ENCODE measurements at places on chromosomes 16 and 17.

GRCh38 chr16:2422123-2422867 lies 7.0 kb upstream of the CCNF start:
- DNase-seq: no peak

GRCh38 chr17:40522961-40523310 lies 21.5 kb upstream of the TNS4 start:
- no peak for DNase-seq

- DNase-seq: no peak
These were observed 19.9 kb downstream of the DHRS7C start for GRCh38 chr17:9771465-9771864.

DNA sequence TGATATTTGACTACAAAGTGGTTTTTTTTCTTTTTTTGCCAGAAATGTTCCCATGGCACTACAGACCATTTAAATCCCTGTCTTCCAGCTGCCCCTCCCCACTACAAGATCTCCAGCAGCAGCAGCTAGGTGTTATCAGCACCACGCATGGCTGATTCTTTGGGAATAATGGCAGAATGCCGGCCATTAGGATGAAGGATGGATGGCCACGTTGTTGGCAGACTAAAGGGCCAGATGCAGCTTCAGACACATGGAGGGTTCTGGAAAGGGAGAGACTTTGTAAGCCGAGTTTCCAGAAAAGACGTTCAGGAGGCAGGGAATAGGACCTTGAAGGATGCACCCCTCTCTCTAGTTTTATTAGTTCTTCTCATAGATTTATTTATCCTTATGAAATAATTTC lies 10.3 kb upstream of the MED9 start:
- no peak for DNase-seq

DNA sequence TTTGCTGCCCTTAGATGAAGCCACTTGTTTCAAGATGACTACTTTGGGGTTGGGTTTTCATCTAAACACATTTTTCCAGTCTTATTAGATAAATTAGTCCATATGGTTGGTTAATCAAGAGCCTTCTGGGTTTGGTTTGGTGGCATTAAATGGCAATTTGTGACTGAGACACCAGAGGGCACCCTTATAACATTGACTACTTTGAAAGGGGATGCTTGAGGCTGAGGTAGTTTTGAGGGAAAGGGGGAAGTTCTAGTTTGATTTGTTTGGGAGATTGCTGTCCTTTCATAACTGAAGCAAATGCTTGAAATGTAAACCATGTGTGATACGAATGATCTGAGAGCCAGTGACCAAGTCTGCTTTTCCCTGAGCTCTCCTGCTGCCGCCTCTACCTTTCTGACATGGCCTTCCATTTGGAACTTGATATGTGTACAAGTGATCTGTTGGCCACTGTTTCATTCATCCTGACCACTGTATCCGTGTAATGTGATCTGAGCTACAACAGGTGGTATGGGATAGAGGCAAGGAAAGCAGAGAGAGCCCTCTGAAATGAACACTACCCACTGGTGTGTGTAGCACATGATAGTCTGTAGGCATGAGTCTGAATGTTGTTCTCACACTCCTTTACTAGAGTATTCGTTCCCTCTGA lies 5.8 kb upstream of the RARA start:
- DNase-seq: no peak

DNA sequence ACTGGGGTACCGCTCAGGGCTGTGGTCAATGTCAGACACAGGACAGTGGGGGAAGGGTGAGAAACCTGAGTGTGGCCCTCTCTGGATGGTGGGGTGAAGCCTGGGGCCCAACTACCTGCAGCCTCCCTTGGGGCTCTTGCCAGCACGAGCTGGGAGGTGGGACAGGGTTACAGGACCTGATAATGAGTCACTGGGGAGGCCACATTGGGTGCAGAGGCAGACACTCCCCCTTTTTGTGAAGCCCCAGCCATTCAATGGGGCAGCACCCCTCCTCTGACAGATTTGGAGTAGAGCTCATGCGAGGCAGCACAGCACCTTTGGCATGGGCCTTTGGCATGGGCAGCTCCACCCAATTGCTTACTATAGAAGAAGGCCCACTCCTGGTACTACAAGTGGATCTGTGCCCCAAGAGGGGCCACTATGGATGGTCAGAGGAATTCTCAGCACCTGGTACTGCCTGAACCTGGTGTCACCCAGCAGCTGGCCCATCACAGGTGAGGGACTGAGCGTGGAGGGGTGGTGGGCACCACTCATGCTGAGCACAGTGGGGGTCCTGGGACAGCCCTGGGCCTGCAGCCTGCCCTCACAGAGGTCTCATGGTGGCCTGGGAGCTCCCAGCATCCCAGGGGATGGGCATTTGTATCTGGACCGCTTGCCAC lies 45.2 kb upstream of the SMPD3 start:
- no peak for DNase-seq

GRCh38 chr17:40451420-40451819 lies 8.2 kb downstream of the IGFBP4 start:
- DNase-seq: no peak

- DNase-seq: peak; percentile 47
These were observed 42.3 kb downstream of the BPTF start for GRCh38 chr17:67867591-67867990.

DNA sequence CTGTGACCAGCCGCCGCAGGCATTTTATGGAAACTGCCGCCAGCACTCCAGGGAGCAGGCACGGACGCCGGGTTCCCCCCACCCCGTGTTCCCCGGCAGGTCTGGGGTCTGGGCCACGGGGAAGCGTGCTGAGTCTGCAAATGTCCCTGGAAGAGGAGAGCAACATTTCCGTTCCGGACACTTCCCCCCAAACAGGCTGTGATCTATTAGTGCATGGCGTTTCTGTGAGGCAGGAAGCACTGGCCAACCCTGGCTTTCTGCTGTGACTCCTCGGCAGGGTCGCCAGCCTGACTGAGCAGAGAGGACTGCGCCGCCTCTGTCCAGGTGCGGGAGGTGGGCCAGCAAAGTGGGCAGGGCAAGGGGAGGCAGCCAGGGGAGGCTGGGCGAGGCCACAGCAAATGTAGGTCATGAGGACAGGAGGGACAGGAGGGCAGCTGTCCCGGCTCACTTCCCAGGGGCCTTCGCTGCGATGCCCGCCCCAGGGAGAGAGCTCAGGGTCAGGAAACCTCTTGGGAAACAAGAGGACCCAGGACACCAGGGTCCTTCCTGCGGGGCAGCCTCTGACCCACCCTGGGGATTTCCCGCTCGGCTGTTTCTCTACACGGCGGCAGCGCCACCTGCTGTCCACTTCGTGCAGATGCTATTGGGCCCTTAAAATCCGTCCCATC lies 9.5 kb downstream of the FOXF1 start:
- peak; percentile 29 for DNase-seq

DNA sequence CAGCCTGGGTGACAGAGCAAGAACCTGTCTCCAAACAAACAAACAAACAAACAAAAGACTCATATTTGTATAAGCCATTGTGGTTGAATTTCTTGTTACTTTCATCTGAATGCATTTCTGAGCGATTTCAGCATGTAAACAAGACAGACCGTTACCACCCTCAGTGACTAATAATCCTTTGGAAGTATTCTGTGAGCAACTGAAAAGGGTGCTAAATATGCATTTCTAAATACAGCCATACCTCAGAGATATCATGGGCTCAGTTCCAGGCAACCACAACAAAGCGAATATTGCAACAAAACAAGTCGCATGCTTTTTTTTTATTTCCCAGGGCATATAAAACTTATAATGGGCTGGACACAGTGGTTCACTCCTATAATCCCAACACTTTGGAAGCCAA lies 109.0 kb downstream of the USP31 start:
- DNase-seq: no peak

GRCh38 chr16:67460168-67460567 lies 20.8 kb downstream of the ATP6V0D1 start:
- DNase-seq: no peak

DNA sequence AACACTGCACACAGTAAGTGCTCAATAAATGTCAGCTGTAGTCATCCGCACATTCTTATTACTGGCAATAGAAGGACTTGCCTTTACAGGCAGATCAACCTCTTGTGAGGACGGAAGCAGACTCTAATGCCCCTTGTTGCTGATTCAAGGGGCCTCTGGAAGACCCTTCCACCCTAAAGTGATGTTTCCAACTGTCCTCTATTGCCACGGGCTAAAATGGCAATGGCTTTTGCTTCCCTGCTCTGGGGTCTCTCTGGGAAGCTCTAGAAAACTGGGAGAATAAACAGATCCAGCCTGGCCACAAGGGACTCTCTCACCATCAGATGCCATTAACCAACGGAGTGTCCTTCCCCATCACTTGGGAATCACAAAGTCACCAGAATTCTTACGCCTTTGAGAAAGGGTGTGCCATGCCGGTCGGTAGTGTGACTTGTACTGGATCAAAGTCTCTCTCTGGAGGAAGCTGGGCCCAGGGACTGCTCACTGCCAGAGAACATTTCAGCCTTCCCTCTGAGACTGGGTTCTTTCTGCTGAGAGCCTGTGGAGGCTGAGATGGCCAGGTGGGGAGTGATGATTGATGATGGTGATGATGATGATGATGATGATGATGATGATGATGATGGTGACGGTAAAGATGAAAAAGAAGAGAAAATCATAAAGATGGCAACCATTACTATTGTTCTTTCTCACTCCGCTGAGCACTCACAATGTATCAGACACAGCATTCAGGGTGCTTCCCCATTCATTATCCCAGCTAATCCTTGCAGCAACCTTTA lies 146.8 kb downstream of the CYLD start:
- DNase-seq: no peak

DNA sequence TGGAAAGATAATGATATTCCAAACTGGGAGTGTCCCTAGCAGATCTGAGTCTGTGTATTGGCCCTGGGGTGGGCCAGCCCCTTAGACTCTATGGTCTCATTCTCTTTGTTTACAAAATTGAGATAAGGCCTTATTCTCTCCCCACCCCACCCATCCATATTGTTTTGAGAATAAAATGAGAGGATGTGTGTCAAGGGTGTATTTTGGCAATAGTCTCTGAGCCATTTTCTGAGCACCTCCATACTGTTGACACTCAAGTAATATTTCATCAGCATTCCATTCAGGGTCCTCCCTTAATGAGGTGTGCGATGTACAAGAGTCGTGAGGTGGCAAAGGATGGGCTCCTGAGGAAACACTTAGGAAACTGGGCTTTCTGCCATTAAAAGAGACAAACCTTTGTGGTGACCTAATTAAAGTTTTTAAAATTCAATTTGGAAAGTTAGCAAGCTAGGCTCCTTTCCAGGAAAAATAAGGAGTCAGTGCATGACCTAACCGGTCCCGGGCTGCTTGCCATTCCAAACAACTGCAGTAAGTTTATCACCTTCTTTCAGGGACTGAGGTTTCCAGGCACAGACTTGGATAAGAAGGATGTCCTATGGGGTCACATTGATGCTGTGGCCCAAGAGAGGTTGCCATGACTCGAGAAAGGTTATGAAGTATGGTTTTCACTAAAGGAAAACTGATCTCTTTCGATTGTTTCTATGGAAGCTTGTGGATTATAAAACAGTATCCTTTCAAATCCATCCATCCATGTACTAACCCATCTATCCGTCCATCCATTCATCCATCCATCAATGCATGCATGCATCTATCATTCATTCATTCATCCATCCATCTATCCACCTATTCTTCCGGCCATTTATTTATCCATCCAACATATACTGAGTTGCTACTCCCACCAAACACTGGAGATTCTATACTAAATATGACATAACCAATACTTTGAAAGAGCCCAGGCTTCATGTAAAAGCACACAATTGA lies 443.3 kb downstream of the UTP18 start:
- DNase-seq: no peak

DNA sequence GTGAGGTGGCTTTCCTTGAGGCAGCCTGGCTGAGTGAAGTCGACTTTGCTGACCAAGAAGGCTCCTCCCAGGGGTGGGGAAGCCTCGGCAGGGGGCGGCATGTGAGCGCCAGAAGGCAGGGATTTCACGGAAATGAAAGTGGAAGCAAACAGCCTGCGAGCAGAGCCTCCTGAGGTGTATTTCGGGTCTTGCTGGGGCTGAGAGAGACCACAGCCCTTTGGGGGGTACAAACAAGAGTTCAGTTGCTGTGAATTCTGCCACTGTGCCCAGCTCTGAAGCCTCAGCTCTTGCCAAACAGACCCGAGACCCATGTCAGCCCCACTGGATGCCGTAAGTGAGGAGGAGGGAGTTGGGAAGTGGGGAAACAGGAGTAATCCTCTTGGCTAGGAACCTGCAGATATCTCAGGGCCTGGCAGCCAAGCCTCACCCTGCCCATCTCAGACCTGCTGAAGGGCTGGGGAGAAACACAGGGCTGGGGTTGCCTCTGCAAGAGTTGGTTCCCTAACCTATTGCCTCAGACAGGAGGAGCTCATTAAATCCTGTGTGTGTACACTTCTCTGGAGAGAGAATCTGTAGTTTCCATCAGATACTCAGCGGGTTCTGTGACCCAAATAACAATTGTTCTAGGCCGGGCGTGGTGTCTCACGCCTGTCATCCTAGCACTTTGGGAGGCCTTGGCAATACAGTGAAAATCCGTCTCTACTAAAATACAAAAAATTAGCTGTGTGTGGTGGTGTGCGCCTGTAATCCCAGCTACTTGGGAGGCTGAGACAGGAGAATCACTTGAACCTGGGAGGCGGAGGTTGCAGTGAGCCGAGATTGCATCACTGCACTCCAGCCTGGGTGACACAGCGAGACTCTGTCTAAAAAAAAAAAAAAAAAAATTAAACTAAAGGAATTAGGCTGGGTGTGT lies at the start of gene IFI35:
Gene IFI35 (plus strand): TSS at position 146 of the 913 bp plus-strand sequence. CDS start 164 bp downstream, at position 310.
- peak; percentile 80 for DNase-seq

DNA sequence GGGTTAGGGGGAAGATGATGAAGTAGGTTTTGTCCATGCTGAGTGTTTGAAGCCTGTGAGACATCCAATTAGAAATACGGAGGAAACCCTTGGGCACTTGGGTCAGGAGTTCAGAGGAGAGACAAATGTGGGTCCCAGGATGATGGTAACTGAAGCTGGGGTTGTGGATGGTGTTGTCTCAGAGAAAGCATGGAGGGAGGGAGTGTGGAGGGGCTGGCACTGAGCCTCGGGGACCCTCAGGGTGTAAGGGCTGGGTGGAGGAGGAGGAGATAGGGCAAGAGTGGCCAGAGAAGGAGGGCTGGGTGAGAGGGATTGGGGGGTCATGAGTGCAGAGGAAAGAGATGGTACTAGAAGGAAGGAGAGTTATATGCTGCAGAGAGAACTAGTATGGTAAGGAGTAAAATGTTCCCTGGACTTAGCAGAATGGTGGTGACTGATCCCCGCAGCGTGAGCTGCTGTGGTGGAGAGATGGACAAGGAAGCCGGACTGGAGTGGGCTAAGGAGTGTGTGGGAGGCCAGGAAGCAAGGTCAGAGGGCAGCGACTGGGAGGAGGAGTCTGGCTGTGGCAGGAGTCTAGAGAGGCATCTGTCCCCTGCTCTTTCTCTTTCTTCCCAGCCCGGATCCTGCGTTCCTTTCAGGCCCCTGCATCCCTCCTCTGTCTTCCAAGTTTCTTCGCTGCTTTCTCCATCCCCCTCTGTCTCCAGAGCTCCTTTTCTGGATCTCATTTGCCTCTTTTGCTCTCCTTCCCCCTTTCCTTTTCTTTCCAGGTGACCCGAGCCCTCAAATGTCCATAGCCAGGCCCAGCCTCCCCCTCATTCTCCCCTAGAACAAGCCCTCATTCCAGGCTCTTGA lies 3.9 kb upstream of the COL1A1 start:
- DNase-seq: no peak

Data from CD4-positive, alpha-beta T cell (primary cell).